ENCODE measurements at places on chromosomes 1 and 21.

GRCh38 chr1:25447547-25447946, 16.9 kb downstream of the MACO1 start:
- DNase-seq = no peak

DNA sequence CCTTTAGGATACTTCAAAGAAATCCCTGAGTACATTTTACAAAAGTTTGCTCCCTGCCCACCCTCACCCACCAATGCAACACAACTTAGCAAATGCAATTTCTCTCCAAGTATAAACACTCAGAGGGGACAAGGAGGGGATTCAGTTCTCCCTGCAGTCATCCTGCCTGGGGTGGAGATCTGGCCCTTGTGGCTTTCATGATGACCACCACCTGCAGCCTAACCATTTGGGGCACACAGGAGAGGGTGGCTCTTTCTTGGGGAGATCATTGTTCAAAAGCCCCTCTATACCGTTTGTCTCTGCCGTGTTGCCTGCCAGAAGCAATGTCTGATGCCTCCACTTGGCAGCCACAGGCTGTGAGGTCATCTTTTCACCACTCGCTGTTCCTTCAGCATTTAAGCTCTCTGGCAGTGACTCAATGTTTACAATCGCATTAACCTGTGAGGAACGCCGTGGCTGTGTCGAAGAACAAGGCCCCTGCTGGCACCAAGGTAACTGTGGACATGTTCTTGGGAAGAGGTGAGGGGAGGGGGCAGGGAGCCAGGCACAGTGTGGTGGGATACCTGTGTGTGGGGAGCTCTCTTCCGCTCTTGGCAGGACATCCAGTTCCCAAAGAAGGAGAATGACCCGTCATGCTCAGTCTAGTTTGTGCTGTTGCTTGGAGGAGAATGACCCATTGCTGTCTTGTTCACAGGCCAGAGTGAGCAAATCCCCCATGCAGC, 103.9 kb upstream of the DUSP10 start:
- DNase-seq = no peak

- no peak for DNase-seq
These were observed 14.2 kb upstream of the RIPK4 start for GRCh38 chr21:41781050-41781410.

DNA sequence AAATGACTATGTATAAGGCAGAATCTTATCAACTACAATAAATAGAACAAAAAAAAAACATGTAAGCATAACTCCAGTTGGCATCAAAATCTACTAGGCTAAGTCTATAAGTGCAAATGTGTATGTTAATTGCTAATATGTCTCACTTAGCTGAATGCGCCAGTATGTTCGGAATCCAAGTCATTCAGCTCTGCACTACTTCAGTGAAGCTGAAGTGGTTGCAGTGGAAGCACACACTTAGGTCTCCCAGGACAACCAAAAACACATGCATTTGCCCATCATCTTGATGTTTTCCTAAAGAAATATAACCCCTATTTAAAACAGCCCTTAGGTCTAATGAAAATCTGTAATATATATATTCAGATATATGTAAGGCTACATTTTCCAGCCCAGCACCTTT, 41.0 kb upstream of the RGS2 start:
- DNase-seq = no peak

DNA sequence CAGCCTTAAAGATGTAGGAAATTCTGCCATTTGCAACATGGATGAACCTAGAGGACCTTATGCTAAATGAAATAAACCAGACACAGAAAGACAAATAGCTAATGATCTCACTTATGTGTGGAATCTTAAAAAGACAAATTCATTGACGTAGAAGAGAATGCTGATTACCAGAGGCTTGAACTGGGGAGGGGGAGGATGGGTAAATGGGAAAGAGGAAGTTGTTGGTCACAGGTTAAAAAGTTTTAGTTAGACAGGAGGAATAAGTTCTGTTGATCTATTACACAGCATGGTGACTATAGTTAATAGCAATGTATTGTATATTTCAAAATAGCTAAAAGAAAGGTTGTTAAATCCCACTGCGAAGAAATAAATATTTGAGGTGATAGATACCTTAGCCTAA, 62.8 kb downstream of the PKN2 start:
- no peak for DNase-seq

DNA sequence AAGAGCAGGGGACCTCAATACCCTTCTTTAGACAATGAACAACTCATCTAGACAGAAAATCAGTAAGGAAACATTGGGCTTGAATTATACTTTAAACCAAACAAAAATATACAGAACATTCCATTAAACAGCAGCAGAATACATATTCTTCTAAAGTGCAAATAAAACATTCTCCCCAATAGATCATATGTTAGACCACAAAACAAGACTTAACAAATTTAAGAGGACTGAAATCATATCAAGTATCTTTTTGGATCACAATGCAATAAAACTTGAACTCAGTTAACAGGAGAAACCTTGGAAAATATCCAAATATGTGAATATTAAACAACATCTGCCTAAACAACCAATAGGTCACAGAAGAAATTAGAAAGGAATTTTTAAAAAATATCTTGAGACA, 47.7 kb upstream of the HP1BP3 start:
- no peak for DNase-seq

- DNase-seq = no peak
These were observed 209.5 kb downstream of the RERE start for GRCh38 chr1:8607906-8608305.

- DNase-seq = no peak
These were observed 24.8 kb downstream of the CNST start for GRCh38 chr1:246591047-246591446.

DNA sequence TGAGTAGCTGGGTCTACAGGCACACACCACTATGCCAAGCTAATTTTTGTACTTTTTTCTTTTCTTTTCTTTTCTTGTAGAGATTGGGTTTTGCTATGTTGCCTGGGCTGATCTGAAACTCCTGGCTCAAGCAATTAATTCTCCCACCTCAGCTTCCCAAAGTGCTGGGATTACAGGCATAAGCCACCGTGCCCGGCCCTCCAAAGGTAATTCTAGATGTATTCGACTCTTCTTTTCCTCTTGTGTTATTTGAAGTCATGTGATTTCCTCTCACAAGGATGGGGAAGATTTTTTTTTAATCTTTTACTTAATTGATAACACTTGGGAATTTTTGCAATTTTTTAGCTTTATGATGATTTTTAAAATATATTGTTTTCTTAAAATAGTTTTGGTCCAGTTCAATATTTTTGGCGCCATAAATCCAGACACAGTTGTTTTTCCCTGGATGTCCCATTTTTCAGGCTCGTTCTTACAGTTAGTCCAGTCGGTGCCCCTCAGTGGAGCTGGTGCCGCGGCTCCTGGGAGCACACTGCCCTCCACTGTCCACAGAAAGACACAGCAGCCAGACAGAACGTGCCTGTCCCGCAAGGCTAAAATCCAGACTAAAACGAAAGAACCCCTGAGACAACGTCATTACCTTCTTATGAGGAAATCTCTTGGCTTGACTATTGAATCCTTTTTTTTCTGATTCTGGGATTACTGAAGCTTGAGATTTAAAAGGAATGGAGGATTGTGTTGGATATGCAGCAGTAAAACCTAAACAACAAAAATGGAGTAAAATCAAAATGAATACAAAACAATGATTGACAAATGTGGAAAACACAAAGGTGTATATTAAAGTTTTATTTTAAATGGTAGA, 22.4 kb downstream of the STPG1 start:
- DNase-seq = no peak

GRCh38 chr21:38395581-38395980, 102.7 kb downstream of the ERG start:
- DNase-seq = no peak

- DNase-seq = no peak
These were observed 2.6 kb downstream of the RERE start for GRCh38 chr1:8814865-8815264.

- no peak for DNase-seq
These were observed 41.7 kb downstream of the EDN2 start for GRCh38 chr1:41442697-41443251.

DNA sequence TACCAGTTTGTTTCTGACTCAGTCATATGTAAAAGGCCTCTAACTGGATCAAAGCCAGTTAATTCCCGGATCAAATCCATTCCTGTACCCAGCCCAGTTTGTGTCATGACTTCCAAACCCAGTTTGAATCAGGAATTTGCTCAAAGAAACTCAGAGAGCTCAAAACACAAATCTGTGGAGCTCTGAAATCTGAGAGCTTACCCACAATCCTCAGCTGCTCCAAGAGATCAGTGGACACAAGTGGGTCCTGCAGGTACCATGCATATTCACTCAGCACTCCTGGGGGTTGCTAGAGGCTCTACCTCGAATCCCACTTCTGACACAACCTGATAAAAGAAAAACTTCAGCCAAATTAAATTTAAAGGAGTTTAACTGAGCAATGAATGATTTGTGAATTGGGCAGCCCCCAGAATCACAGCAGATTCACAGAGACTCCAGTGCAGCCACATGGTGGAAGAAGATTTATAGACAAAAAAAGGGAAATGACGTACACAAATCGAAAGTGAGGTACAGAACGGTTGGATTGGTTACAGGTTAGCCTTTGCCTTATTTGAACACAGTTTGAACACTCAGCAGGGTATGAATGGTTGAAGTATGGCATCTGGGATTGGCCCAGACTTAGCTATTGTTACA, 11.9 kb upstream of the MRPL55 start:
- DNase-seq = no peak

- DNase-seq = no peak
These were observed 168.0 kb upstream of the DAB1 start for GRCh38 chr1:57591842-57592241.

- DNase-seq = no peak
These were observed 3.2 kb downstream of the TMEM201 start for GRCh38 chr1:9591669-9592509.

GRCh38 chr1:19563324-19564097, 78.2 kb upstream of the CAPZB start:
- DNase-seq = no peak

- DNase-seq = no peak
These were observed 50.2 kb upstream of the CSF3R start for GRCh38 chr1:36532810-36533401.

DNA sequence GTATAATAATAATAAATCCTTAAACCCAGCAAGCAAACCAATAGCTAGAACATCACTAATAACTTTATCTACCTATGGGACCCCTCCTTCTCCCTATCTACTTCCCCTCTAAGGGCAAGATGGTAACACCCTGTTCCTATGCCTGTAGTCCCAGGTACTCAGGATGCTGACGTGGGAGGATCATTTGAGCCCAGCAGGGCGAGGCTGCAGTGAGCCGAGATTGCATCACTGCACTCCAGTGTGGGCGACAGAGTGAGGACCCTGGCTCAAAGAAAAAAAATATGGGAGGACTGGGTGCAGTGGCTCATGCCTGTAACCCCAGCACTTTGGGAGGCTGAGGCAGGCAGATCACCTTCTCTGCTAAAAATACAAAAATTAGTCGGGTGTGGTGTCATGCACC, 143.1 kb upstream of the SLC45A1 start:
- no peak for DNase-seq

- DNase-seq = no peak
These were observed 16.3 kb upstream of the NUF2 start for GRCh38 chr1:163305441-163305840.

DNA sequence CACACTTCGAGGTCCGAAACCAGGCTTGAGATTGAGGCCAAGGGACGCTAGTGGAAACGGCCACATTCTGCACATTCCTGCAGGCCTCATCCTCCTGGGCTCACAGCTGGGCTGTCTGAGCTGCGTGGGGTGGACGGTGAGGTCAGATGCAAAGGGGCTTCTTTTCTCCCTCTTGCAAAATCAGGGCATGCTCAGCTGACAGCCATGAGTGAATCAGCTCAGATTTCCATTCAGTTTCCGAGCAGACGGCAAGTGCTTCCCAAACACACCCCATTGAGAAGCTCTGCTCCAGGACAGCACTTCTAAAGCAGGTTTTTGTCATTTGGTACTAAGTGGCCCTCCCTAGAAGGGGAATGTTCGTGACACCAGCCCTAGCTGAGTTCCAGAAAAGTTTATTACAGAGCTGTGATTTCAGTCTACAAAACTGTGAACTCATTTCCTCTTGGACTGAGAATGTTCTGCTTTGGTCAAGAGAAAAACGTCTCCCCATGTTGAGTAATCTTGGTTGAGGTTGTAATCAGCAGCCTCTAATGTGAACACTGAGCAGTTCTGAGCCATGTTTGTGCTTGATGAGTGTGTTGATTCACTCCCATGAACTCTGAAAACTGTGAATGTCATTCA, 10.0 kb downstream of the PDPN start:
- no peak for DNase-seq

DNA sequence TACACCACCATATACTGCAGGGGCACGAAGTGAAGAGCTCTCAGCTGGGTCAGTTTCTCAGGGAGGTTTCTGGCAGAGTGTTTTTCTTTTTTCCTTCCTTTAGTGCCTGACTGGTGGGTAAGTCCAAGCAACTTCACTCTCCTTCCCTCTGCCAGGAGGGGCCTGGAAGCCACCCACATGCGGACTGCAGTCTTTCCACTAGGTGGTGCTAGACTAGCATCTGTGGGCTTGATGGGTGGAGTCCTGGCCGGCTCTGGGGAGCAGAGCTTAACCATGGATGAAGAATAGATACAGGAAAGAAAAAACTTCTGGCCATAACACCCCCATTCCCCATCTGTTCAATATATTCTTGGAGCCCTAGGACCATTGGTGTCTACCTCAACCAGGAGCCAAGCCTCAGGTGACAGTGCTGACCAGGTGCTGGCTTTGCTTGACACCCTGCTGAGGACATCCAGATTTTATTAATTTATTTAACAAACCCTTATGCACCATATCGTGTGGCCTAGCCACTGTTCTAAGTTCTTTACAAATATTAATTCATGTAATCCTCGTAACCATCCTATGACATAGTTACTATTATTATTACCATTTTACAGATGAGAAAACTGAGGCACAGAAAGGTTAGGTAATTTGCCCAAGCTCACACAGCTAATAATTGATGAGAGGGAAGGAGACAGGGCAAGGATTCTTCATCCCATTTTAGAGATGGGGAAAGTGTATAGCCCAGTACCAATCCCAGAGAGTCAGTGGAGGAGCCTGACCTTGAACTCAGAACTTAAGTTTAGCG, 126.7 kb upstream of the CSF3R start:
- no peak for DNase-seq

Measured in AG04449 (cell line).